Globus pallidus (tissue), 1 donor: ENCODE measurements at places on chromosomes 1 and 21.

DNA sequence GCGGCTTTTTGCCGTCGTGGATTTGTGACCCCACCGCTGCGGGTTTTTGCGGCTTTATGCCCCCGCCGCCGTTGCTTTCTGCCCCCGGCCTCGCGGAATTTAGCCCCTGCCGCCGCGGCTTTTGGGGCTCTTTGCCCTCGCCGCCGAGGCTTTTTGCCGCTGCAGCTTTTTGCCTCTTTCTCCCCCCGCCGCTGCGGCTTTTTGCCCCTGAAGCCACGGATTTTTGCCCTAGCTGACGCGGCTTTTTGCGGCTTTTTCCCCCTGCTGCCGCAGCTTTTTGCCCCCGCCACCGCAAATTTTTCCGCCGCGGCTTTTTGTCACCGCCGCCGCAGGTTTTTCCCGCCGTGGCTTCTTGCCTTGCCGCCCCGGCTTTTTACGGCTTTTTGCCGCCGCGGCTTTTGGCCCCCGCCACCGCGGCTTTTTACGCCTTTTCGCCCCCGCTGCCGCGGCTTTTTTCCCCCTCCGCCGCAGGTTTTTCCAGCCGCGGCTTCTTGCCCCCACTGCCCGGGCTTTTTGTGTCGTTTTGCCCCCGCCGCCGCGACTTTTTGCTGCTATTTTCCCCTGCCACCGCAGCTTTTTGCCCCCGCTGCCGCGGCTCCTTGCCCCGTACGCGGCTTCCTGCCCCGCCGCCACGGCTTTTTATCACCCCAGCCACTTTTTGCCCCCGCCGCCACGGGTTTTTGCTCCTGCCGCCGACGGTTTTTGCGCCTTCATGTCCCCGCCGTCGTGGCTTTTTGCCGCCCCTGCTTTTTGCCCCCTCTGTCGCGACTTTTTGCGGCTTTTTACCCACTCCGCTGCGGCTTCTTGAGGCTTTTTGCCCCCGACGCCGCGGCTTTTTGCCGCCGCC lies 3933.6 kb downstream of the SRGAP2C start:
- DNase-seq = no peak

GRCh38 chr1:108828074-108828961 lies 28.6 kb downstream of the AKNAD1 start:
- peak; percentile 87 for DNase-seq

- DNase-seq = peak; percentile 73
Measured at GRCh38 chr1:169110236-169110635, 3.7 kb downstream of the ATP1B1 start.

GRCh38 chr1:57831624-57832023 lies 407.8 kb upstream of the DAB1 start:
- DNase-seq = no peak

DNA sequence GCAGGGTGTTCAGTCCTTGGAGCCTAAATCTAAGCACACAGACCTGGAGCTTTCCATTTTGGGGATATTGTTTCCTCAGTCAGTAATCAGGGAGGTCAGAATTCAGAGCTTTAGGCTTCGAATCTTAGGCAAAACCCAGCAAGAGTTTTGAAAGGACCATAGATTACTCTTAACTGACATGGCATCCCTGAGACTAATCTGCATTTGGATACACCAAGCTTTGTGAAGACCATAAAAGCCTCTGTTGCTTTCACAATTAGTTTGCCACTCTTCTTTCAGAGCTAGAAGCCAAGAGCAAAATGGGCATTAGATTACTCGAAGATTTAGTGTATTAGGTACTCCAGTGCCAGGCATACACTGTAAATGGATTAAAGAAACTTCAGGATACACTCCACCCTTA lies 131.8 kb upstream of the GREM2 start:
- DNase-seq = no peak

DNA sequence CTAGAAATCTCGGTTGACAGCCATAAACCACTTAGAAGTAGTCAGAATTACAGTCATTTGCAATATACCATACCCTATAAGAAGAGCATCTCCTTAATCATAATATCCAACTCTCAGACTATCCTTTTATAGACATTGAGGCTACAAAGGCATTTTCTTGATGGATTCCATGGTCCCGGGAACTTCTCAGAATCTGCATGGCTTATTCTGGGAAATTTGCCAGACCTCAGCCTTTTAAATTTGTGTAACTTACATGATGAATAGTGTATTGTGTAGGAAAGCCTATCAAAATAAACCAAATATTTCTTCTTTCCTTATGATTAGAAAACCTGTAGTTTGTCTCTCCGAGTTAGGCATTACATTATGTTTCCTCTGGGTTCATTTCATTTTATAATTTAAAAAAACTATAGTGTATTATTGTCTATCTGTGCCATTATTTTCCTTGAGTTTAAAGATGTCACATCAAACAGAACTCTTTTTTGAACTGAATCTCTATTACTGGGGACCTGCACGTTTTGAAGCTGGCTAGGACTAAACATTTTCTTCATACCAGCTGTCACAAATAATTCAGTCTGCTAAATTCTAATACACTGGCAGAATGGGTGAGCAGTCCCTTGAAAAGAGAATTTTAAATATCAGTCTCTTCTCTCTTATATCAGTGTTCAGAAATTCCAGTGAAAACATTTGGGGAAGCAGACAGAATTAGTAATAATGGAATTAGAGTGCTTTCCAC lies 102.9 kb downstream of the GABPA start:
- peak; percentile 35 for DNase-seq

DNA sequence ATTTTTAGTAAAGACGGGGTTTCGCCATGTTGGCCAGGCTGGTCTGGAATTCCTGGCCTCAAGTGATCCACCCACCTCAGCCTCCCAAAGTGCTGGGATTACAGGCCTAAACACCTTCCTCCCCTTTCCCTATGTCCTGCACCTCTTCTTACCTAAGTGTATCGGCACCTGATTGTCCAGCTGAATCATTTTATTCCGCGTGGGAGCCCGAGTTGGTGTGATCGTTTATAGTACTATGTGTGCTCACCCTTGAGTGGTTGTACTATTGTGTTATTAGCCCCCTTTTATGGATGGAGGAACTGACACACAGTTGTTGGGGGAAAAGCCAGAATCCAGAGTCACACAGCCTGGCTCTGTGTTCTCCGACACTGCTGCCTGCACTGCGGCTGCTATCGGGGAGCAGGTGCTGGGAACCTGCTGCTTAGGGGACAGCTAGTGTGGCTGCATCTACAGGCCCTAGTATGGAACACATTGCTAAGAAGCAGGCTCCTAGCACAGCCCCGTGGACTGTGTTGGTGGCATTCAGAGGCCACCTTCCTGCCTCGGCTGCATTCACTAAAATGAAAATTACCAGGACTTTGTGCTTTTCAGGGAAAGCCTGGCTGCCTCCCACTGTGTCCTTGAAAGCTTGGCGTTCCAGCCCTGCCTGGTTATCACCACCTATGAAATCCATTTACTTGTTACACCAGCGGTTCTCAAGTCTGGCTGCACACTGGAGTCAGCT lies 21.6 kb downstream of the ENO1 start:
- DNase-seq = no peak

DNA sequence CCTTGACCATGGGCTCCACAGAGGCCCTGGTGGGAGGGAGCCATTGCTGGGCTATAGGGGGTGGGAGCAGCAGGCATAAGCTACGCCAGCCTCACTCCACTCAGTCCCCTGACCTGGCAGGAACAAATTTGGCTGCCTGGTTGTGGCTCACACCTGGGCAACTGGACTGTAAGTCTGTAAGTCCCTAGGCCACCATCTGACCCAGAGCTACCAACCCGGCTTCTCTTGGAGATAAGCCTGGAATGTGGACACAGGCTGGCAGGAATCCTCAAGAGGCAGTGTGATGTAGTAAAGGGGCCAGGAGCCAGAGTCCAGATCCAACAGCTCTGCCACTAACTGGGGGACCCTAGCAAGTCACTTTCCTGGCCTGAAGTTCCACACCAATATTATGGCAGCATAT lies 11.4 kb downstream of the NCF2 start:
- DNase-seq = no peak

- DNase-seq = no peak
Measured at GRCh38 chr1:31532173-31532572, 44.1 kb upstream of the TINAGL1 start.

GRCh38 chr1:7478809-7479499 lies 292.1 kb upstream of the VAMP3 start:
- DNase-seq = peak; percentile 74

GRCh38 chr1:226603022-226603857 lies 54.7 kb downstream of the STUM start:
- peak; percentile 82 for DNase-seq

- DNase-seq = peak; percentile 3
Measured at GRCh38 chr21:33975548-33976081, 60.0 kb upstream of the ATP5PO start.

DNA sequence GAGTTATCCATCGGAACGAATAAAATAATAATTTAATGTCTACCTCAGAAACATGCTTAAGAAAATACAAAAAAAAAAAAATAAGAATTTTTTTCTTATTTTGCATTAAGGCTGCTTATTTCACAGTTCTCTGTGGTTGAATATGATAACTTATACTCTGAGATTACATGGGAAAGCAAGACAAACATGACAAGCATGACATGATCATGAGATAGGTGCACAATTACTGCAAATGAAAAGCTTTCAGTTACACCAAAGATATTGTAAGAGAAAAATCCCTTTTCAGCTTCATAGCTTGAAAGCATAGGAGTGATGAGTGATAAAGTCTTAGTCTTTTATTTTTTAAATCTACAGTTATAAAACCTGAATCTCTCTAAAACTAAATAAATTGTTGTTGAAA lies 154.1 kb downstream of the BRINP3 start:
- no peak for DNase-seq

- no peak for DNase-seq
Measured at GRCh38 chr1:38027201-38028104, 14.9 kb downstream of the UTP11 start.

- no peak for DNase-seq
Measured at GRCh38 chr1:103146166-103146565, 37.8 kb upstream of the COL11A1 start.

- no peak for DNase-seq
Measured at GRCh38 chr21:36567216-36567885, 87.4 kb upstream of the CLDN14 start.

DNA sequence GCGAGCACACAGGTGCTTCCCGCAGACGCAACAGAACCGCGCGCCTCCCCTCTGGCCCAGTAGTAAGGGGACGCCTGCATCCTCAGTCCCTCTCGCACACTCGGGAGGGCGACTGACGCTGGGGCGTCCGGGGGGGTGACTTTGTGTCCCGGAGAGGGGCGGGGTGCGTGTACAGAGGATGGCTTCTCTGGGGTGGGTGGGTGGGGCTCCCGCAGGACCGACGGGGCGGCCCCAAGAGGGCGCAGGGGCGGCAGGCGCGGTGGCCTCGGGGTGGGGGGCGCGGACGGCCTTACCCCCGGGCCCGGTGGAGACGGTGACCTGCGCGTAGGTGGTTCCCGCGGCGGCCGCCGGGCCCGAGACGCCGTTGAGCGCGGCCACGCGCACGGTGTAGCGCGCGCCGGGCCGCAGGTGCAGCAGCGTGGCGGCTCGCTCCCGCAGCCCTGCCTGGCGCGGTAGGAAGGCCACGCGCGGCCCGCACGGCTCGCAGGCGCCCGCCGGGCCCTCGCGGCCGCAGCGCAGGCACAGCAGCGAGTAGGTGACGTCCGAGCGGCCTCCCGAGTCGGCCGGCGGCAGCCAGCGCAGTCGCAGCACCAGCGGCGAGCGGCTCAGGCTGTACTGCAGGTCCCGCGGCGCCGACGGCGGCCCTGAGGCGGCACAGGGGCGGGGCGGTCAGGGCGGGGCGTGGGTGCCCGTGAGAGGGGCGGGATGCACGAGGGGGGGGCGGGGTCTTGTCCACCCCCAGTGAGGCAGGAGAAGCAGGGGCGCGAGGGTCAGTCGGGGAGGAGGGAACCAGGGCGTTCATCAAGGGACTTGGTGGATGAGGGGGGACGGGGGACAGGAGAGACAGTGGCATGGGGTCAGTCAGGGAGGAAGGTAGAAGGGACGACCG lies 12.1 kb downstream of the EPHA10 start:
- no peak for DNase-seq

DNA sequence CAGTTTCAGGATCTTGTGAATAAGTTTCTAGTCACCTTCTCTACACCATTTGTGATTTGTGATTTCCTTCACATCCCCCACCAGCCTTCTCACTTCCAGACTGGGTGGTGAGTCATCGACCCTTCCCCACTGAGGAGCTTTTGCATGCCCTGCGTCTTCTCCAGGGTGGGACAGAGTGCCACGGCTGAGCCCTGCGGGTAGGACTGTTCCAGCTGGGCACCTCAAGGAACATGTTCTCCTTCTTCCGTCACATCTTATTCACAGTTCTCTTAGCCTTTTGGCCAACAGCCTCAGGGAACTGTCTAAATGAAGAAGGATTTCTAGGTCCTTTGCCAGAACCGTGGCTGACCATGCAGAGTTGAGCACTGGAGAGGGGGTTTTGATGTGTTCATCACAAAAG lies 116.5 kb downstream of the TMEM53 start:
- no peak for DNase-seq

DNA sequence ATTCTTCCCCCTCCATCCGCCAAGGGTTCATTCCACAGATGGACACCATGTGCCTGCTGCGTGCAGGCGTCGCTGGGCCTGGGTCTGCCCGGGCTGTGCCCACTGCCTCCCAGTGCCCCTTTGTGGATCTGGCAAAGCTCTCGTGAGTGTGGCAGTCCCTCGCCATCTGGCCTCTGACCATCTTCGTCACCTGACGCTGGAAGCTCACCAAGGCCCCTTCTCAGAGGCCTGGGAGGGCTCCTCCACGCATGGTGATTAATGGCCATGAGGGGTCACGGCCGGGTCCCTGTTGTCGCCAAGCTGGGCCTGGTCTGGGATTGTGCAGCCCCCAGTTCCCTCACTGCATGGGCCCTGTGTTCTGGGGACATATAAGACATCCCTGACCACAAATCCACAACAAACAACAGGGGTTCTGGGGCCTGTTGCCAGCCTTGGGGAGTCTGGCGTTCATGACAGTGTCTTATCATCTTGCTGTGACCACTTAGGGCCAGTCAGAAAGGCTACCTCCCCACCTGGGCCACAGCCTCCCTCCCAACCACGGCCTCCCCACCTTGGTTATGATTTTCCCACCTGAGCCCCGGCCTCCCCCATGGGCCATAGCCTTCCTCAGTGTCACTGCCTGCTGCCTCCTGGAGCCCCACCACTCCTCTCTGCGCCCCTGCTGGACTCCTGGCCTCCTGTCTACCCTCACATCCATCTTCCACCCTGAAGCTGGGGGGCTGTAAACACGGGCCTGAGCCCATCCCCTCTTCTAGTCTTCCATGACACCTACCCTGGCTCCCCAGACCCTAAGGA lies 27.9 kb downstream of the SLC45A1 start:
- DNase-seq = no peak

- no peak for DNase-seq
Measured at GRCh38 chr1:105485207-105485606, 1571.3 kb upstream of the PRMT6 start.

DNA sequence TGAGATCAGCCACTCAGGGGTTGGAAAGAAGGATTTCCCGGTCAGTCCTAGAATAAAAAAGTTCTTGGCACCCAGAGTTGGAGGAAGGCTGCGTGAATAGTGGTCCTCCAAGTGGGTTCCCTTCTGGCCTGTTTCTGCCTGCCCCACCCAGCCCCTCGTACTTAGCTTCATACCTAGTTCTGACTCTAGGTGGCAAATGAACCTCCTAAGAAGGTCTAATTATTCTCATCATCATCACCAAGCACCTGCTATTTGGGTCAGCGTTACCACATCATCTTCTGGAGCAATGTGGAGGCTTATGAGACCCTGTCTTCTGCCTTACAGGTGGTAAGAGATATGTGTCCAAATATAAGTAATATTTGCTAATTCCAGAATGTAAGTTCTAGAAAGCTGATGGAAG lies 35.9 kb upstream of the NFASC start:
- DNase-seq = no peak
